Fibroblast of skin of back (primary cell): ENCODE measurements at places on chromosomes 1 and 21.
A peak's percentile ranks its signal among the peaks of the same experiment; 100 is the strongest.

DNA sequence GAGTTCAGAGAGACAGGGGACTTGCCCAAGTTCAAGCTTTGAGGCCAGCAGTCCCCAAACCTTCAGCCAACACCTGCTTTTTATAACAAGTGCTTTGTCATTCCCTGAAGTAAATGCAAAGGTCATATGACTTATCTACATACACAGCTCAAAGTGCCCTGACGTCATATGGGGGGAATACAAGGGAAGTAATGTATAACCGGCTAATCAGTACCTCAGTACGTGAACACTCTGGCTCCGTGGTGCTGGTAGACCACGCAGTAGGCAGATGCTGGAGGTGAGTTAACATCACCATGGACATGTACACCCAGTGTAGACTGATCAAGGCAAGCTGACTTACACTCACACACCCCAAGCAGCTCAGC lies 60.0 kb downstream of the BACE2 start:
- DNase-seq, result no peak

GRCh38 chr1:58991305-58991704 lies 207.5 kb upstream of the JUN start:
- no peak for DNase-seq

GRCh38 chr1:223429821-223430220 lies 36.6 kb downstream of the CCDC185 start:
- no peak for DNase-seq

GRCh38 chr1:62407398-62408009 lies 29.3 kb upstream of the USP1 start:
- peak; percentile 48 for DNase-seq

DNA sequence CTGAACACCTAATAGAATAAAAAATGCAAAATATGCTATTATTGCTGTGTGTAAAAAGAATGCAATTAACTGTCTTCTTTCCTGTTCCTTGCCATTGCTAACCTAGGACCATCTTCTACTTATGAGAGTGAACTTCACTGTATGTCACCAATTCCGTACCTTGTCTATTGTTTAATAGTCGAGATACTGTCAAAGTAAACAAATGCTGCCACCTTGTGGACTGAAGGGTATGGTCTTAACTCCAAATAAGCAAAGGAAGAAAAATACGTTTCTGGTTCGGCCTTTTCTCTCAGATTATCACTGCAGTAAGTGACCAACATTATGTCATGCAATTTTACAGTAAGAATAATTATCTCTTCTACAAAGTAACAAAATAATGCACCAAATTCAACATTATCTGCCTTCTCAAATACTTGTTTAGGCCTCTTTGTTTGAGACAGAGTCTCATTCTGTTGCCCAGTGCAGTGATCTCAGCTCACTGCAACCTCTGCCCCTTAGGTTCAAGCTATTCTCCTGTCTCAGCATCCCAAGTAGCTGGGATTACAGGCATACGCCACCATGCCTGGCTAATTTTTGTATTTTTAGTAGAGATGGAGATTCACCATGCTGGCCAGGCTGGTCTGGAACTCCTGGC lies 133.4 kb downstream of the COP1 start:
- peak; percentile 64 for DNase-seq

- no peak for DNase-seq
These were observed 264.2 kb downstream of the NPHP4 start for GRCh38 chr1:5727871-5728643.

DNA sequence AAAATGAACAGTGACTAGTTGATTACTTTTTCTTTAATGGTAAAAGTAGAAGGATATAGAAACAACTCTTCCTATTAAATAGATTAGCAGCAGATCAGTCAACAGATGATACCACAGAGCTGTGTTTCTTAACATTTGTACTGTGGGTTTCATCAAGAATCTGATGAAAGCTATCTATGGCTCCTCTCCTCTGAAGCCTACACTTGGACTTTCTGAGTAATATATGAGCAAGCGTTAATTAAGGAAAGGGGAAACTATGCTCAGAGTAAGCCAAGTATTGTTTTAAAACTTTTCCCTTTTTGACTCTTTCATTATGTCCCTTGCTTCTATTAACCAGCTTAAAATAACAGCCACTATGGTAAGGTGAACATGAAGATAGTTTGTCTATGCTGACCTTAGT lies 10.8 kb downstream of the ARID4B start:
- no peak for DNase-seq

DNA sequence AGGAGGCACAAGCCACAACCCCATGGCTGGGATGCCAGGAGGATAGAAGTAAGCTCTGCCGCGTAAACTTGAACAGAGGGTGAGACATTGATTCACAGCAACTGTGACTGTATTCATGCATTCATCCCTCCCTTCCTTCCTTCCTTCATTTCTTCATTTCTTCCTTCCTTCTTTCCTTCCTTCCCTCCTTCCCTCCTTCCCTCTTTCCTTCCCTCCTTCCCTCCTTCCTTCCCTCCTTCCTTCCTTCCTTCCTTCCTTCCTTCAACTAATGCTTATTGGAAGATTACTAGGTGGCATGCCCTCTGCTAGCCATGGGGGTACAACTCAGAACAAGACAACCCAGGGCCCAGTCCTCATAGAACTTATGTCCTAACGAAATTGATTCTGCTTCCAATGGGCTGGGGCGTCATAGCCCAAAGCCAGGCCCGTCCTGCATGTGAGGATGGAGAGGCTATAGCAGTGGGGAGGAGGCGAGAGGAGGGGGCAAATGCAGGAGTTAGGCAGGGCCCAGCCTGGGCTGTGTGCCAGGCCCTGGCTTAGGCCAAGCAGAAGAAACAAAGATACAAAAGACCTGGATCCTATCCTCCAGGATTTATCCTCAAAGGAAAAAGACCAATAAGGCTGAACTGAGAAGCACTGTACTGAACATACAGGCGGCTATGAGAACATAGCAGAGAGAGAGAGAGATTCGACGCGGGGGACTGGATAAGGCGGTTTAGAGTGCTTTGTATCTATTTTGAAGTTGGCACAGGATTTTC lies 24.4 kb upstream of the PAXBP1 start:
- no peak for DNase-seq

DNA sequence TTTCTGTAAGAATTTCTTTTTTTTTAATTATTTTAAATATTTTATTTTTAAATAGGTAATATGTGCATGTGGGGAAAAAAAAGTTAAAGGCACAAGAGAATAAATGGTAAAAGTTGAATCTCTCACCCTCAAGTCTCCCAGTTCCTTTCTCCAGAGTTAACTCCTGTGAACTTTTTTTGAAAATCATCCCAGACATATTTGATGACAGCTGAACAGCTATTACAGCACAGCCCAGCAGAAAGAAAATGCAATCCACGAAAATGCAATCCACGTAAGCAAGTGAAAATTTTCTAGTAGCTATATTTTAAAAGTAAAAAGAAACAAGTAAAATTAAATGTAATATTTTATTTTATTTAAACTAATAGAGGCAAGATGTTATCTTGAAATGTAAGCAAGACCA lies 310.0 kb upstream of the RUNX1 start:
- no peak for DNase-seq

GRCh38 chr21:38350684-38351083 lies 93.9 kb downstream of the KCNJ15 start:
- DNase-seq, result peak; percentile 47

GRCh38 chr1:91490501-91490900 lies 10.2 kb upstream of the CDC7 start:
- DNase-seq, result no peak

GRCh38 chr1:68808351-68808750 lies 311.5 kb upstream of the DEPDC1 start:
- DNase-seq, result peak; percentile 2

DNA sequence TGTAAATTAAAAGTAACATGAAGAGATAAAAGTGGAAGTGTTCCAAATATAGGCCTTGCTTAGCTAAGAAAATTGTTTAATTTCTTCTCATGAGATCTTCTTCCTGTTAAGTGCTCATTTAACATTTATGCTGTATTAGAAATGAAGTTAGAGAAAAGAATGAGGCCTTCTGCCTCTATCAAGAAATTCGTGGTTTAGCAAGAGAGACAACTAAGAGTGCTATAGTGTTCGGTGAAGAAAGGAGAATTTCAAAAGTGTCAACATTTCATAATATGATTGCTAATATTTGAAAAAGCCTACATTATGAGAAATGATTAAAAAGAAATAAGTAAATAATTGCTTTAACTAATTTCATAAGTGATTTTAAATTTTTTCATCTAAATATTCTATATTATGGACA lies 18.8 kb upstream of the MNDA start:
- DNase-seq, result no peak

GRCh38 chr1:219310181-219310728 lies 136.6 kb downstream of the LYPLAL1 start:
- no peak for DNase-seq

DNA sequence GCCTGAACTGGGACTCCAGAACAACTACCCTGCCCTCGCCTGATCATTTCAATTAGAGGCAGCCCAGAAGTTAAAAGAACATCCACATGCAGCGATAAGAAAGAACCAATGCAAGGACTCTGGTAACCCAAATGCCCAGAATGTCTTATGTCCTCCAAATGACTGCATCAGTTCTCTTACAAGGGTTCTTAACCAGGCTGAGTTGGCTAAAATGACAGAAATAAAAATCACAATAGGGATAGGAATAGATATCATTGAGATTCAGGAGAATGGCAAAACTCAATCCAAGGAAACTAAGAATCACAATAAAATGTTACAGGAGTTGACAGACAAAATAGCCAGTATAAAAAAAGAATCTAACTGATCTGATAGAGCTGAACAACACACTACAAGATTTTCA lies 80.1 kb upstream of the PTGFR start:
- no peak for DNase-seq

DNA sequence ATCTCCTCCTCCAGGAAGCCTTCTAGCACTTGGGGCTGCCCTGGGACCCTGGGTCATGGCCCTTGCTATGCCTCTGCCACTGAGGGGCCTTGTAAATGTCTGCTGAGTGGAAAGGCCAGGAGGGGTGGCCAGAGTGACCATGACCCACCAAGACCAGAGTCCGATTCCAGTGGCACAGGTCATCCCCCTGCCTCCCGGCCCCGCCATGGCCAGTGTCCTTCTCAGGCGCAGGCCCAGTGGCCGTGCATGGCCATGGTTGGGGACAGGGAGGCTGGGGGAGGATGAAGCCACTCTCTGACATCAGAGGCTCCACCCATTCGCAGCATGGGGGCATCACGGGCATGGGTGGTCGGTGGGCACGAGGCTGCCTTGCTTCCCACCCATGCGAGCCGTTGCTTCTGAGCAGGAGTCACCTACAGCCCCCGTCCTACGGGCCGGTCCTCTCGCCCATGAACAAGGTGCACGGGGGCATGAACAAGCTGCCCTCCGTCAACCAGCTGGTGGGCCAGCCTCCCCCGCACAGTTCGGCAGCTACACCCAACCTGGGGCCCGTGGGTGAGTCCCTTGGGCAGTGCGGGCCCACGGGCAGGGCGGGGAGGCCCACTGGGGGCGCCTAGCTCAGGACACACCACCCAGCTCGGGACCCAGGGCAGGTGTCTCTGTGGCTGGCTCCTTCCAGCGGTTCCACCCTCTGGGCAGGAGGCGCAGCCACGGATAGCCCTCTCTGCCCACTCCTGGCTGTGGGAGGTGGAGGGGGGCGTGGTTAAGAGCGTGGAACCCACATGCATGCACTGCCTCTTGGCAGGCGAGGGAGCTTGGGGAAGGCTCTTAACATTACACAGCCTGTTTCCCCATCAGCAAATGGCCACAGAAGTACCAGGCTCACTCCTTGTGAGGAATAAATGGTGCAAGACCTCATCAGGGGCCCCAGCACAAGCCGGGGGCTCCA lies 22.4 kb upstream of the CCDC27 start:
- no peak for DNase-seq

DNA sequence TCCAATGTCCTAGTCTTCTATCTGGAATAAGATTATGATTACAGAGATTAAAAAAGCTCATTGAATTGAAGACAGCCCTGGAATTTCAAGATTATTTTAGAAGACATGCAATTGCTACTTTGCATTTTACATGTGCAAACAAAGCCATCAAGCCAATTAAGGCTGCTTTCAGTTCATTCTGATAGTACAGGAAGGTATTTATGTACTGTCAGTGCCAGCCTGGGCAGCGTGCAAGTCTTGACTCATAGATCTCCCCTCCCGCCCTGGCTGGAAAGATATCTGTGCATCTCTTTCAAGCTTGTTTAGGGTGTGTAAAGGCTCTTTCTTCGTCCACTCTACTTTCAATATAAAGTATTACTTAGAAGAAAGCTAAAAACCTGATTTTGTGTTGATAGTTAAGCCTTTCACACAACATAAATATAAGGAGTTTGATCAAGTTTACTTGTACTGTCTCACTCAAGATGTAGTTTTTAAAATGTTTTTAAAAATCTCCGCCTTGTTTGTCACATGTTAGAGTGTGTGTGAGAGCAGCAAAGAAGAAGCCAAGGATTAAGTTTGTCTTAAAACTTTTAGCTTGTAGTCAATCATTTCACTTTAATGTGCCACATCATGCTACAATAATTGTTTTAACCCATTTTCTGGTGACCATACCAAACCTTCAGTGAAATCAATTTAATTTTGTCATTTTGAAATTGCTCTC lies 13.6 kb upstream of the LYPLAL1 start:
- no peak for DNase-seq

- DNase-seq, result peak; percentile 99
These were observed 15.2 kb upstream of the HMCN1 start for GRCh38 chr1:185719021-185719420.

- no peak for DNase-seq
These were observed 36.1 kb upstream of the PDE4B start for GRCh38 chr1:65756616-65757015.

GRCh38 chr21:35428489-35428888 lies 379.4 kb upstream of the RUNX1 start:
- peak; percentile 75 for DNase-seq

- peak; percentile 85 for DNase-seq
These were observed 57.8 kb downstream of the FOXO6 start for GRCh38 chr1:41418857-41419583.

- no peak for DNase-seq
These were observed 12.8 kb upstream of the OVAAL start for GRCh38 chr1:180545991-180546390.

DNA sequence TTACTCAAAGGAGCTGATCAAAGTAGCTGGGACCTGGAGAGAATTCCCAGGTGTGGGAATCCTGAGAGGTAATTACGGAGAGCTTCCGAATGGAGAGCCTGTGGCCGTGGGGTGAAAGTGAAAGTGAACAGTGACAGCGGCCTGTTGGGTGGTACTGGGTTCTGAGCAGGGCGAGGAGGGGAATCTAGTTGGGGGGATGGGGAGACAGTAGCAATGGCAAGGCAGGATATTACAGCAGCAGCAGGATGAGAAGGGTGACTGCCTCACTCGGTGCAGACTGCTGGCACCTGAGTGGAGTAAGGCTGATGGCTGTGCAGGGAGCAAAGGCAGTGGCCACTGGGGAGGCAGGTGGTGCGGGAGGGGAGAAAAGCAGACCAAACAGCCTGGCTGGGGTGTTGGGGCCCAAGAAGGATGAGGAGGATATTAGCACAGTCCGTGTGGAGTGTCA lies 70.3 kb upstream of the PRDX6 start:
- no peak for DNase-seq

- no peak for DNase-seq
These were observed 6.7 kb downstream of the PLEKHG5 start for GRCh38 chr1:6484826-6485167.

DNA sequence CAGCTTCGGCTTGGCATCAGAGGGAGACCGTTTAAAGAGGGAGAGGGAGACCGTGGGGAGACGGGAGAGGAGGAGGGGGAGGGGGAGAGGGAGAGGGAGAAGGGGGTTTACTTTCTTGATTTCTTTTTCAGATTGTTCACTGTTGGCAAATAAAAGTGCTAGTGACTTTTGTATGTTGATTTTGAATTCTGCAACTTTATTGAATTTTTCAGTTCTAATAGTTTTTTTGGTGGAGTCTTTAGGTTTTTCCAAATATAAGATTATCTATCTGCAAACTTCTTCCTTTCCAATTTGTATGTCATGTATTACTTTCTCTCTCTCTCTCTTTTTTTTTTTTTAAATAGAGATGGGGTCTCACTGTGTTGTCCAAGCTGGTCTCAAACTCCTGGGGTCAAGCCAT lies 104.0 kb downstream of the PPP1R12B start:
- no peak for DNase-seq
